Liver (tissue), 10 donors: ENCODE measurements at places on chromosomes 3 and 15.
A peak's percentile ranks its signal among the peaks of the same experiment; 100 is the strongest.

DNA sequence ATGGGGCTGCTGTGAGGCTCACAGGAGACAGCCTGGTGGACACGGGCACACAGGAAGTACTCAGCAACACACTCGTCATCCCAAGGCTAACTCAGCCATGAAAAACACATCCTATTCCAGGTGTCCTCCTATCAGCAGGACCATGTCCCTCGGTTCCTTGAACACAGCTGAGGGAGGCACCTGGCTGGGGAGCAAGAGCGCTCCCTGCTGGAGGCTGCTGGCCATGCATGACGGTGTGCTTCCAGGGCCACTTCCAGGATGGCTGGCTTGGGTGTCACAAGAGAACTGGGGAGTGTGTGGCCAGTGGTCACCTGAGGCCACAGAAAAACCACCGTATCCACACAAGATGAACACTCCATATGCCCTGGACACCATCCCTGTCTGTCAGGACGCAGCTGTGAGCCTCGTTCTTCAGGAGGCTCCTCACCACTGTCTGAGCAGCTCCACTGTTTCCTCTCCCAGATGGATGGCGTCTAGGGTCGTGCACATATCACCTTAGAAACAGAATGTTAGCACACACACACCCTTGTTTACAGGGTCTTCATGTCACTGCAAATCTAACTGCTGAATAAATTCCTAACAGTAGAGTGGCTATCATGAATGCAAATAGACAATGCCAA, 31.0 kb downstream of the POC1A start:
- DNase-seq = peak; percentile 85

- no peak for DNase-seq
These were observed 39.3 kb downstream of the CGNL1 start for GRCh38 chr15:57415602-57416001.

GRCh38 chr3:13091898-13092611, 18.8 kb upstream of the IQSEC1 start:
- DNase-seq = peak; percentile 84

GRCh38 chr15:28125673-28126651, 26.8 kb upstream of the OCA2 start:
- no peak for DNase-seq

- DNase-seq = no peak
These were observed 566.6 kb downstream of the GOLGA6L6 start for GRCh38 chr15:19974998-19975397.

DNA sequence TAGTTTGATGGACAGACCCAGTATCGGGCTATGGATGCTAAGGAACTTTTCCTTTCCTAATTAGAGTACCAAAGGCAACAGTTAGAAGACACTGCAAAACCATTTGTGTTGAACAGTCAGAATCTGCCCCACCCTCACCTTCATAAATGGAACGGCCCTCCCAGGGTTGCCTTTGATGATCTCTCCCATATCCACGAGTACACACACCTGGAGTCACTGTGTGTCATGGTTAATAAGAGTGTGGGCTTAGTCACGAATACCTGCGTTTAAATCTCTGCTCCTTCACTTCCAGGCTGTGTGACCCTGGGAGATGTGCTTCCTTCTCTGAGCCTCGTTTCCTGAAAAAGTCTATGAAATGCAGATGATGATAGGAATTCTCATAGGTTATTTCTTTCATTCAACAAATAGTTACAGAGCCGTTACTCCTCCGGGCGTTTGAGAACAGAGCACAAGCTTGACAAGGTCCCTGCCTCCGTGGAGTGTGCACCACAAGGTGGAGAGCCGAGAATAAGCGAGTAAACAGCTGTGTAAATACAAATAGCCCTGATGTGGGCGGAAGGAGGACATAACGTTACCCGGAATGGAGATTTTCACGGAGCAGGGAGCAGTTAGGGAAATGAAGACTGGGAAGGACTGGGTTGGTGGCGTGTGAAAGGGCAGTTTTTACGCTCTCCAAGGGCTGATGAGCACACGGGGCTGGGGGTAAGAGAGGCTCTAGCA, 6.7 kb downstream of the SLC51A start:
- no peak for DNase-seq

DNA sequence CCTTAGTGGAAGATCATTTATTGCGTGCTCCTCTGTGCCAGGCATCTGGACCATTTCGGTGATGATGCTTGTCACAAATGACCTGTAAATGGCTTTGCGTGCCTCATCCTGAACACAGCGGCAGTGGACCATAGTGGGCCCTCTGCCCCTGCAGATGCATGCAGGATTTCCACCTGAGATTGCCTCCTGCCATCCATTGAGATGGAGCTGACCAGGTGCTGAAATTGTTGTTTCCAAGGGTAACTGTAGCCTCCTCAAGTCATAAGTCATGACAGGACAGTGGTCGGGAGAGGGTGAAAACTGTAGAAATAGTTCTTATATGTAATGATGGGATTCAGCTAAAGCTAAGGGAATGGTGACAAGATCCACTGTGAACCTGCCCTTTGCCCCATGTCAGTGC, 35.5 kb downstream of the CLSTN2 start:
- DNase-seq = no peak

GRCh38 chr3:68919000-68919399, 13.3 kb downstream of the TAFA4 start:
- DNase-seq = no peak

- no peak for DNase-seq
These were observed 67.5 kb upstream of the AKAP13 start for GRCh38 chr15:85312929-85313331.

DNA sequence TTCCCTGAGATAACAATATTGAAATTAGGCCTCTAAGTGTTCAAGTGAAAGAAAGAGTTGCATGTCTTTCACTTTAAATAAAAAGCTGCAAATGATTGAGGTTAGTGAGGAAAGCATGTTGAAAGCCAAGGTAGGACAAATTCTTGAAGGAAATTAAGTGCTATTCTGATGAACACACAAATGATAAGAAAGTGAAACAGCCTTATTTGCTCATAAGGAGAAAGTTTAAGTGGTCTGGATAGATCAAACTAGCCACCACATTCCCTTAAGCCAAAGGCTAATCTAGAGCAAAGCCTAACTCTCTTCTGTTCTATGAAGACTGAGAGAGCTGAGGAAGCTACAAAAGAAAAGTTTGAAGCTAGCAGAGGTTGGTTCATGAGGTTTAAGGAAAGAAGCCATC, 36.1 kb downstream of the CRTC3 start:
- no peak for DNase-seq

DNA sequence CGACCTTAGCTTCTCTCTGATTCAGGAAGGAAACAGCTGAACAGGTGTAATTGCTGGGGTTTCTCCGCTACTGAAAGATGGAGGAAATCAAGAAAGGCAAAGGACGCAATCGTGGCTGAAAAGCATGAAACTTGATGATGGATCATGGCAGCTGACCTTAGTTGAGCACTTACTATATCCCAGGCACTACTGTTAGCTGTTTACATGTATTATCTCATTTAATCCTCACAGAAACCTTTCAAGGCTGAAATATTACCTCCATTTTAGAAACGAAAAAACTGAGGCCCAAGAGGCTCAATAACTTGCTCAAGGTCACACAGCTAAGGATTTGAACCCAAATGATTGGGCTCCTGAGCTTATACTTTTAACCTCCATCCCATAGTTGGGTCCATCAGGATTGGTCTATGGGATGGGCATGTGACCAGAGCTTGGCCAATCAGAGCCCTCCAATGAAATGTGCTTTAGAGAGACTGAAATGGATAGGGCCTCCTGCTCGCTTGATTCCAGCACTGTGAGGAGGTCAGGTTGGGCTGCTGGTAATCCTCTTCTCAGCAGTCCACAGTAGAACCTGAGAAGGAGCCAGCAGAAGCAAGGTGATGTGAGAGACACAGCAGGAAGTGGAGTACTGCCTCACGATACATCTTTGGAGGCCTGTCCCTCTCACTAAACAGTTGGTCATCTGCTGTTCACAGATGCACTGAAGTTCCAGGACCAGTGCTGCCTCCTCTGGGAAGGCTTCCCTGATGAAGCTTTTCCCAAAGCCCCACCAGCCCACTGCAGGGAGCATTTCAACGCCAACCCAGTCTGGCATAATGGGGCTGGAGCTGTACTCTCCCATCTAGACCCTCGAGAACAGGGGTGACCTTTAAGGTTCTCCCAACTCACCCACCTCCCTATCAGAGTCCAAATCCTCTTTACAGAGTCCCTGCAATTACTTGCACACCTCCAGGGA, 10.4 kb downstream of the CLN6 start:
- DNase-seq = no peak

DNA sequence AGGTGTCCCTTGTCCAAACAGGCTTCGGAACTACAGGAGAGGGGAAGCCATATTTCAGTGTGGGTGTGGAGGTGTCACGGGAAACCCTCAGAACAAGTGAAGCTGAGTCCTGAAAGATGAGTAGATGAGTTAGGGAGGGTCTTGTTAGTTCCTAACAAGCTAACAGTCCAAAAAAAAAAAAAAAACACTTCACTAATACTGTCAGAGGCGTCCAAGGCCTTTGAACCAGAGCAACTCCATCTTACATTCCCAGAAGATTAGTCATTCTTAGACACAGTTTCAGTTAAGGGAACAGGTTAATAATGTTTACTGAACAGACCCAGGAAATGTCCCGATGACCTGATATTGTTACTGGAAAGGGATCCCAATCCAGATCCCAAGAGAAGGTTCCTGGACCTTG, 7.0 kb upstream of the ATP8B4 start:
- no peak for DNase-seq

GRCh38 chr15:73391128-73391872, 22.5 kb upstream of the HCN4 start:
- DNase-seq = no peak

GRCh38 chr15:66948294-66948693, 117.1 kb upstream of the SMAD3 start:
- no peak for DNase-seq

DNA sequence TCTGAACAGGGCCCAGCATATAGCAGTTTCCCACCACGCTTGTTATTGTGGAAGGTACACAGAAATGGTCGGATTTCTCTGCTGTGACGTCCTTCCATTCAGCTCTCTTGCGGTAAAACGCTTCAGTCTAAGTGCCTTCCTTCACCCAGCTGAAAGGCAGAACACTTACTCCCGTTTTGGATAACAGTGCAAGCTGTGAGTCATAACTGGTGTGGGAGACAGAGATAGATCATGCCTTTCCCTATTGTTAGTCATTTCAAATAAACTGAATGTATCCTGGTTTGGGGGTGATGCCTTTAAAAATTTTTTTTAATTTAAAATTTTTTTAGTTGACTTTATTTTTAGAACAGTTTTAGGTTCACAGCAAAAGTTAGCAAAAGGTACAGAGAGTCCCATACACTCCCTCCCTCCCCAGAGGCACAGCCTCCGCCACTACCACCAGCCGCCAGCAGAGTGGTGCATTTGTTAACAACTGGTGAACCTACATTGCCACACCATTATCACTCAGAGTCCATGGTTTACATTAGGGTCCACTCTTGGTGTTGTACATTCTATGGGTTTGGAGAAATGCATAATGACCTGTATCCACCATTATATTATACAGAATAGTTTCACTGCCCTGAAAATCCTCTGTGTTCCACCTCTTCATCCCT, 94.9 kb upstream of the NSMCE3 start:
- no peak for DNase-seq

GRCh38 chr15:91611561-91612323, 241.8 kb upstream of the SLCO3A1 start:
- peak; percentile 47 for DNase-seq

- no peak for DNase-seq
These were observed 53.6 kb upstream of the TRPM1 start for GRCh38 chr15:31155151-31155550.

DNA sequence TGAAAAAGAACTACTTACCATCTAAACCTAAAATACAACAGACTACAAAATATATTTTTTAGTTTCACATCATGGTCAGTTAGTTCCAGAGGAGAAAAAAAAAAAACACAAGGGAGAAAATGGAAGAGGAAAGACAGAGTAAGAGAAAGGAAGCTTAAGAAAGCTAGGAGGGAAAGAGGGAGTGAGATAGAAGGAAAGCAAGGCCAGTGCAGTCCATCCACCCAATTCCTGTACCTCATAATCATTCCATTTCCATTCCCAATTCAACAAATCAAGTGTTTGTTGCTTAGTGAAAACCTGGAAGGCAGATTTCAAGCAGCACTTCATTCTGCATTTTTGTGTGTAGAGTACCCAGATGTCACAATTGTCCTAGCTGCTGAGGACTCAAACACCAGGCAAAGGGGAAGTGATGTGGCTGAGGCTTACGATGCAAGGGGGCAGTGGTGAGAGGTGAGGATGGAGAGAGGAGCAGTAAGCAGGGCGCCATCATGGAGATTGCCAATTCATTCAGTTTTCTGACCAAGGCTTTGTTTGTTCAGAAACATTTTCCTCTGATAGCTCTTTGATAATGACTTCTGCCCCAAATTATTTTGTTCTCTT, 83.6 kb upstream of the GSK3B start:
- DNase-seq = no peak

GRCh38 chr3:25479727-25480010, 51.6 kb downstream of the RARB start:
- no peak for DNase-seq

- peak; percentile 72 for DNase-seq
These were observed 38.2 kb upstream of the RHO start for GRCh38 chr3:129490273-129490675.

DNA sequence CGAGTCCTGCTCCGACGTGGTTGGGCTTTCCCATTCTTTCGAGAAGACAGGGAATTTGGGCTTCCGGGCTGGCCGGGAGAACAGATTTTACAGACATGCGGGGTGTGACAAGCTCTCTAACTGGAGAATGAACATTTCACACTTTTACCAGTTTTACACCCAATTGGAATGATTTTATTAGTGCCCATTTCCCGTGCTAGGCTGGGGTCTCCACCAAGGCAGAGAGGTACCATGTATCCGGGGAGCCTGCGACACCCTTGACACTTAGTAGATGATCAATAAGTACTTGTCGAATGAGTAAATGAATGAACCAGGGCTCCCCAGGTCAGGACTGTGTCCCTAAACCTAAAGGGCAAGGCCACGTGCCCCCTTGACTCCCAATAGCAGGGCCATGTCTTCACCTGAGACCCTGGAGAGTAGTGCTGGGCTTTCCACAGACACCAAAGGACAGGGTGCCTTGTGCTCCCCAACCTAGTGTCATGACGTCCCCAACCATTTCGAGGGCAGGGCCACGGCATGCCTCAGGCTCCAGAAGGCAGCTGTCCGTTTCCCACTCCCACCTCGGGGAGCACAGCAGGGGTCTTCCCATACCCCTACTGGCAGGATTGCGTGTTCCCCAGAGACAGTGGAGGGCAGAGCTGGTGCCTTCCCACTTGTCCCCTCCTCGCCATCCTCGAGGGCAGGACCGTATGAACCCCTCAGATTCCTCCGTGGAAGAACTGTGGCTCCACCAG, 679 bp upstream of the MYD88 start:
- DNase-seq = no peak

DNA sequence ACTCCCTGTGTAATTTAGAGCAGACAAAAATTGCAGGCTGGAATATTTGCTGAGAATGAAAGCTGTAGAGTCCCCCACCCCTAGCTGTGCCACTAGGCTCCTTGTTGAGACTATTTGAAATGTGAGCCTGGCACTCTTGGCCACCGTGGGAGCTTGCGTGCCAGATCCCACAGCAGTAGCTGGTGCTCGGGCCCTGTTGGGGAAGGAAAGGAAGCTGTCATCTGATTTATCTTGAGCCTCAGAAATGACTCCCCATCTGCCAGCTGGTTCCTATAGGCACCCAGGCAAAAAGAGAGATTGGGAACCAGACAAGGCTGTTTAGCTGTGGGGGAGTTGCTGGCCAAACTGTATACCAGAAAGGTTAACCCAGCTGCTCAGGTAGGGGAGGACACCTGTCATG, 23.4 kb upstream of the CLEC3B start:
- no peak for DNase-seq
